Testis (tissue), 5 donors: ENCODE measurements at places on chromosomes 1 and 21.

DNA sequence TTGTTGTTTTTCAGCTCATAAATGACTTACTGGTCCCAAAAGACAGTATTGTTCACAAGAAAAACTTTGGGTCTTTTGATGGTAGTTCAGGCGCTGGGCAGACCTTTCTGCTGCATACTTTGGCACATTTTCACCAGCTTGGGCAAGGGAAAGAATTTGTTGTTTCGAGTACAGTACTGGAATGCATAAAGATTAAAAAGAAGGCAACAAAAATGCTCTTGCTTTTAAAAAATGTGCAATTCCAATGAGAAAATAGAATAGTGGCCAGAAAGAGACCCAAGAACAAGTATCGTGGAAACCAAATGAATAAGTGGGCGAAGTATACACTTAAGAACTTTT, 56.0 kb downstream of the CLIC6 start:
- DNase-seq = no peak

DNA sequence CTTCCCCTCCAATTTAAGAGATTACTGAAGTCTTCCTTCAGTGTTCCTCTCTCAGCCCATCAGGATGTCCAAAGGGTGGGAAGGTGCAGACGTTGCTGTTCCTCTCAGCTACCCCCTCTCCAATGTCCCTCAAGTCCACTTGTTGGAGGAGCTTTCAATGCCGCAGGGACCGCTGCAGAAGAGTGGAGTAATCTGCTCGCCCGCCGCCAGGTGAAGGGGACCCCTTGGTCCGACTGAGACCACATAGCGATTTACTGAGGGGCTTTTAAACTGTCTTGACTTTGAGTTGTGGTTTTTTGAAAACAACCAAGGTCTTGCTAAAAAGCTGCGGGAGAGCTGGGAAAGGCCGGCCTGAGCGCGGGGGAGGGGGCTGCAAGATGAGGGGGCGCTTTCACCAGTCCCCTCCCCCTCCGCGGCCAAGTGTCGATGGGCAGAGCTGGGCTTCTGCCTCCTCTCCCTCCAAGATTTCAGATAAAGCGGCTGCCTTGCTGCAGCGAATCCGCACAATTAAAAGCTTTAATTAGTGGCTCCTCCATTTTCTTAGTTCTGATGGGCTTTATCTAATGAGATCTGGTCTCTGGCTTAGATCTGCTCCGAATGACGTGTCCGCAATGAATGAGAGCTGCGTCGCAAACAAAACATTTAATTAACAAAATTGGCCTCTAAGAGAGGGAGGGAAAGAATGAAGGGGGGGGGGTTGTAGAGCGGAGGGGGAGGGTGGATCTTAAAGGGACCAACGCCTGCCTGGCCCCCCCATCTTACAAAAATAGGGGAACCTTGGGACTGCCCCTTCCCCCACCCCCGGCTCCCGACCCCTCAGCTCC, 5.9 kb downstream of the LMO4 start:
- DNase-seq = peak; percentile 43

- no peak for DNase-seq
Observed at GRCh38 chr1:33029209-33029608, 7.5 kb downstream of the AK2 start.

DNA sequence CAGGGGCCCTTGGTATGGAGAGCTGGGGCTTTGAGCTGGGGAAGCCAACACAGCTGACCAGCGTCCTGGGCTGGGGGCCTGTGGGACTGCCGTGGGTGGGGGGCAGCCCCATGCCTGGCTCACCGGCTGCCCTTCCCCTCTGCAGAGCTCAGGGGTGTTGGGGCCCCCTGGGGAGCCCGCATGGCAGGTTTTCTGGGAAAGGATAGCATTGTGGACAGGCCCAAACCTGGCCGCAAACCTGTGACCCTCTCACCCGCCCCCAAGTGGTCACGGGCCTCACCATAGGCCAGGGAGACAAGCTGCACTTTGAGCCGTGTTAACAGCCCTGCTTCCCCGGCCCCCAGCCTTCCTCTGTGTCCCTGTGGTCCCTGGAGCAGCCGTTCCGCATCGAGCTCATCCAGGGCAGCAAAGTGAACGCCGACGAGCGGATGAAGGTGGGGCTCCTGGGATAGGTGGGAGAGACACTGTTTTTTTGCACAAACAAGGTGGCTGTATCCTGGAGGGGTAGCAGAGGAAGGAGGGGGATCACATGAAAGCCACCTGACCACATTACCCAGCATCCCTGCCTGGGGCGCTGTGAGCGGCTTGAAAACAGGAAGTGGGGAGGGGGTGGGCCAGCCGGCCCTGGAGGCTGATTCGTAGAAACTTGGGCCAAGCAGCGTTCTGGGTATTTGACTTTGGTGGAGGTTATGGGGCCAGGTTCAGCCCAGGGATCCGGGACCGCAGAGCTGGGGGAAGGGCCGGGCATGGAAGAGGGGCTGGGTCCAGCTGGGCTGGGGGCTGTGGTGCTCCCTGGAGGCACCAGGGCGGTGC, 65.9 kb downstream of the PIK3CD start:
- peak; percentile 69 for DNase-seq

DNA sequence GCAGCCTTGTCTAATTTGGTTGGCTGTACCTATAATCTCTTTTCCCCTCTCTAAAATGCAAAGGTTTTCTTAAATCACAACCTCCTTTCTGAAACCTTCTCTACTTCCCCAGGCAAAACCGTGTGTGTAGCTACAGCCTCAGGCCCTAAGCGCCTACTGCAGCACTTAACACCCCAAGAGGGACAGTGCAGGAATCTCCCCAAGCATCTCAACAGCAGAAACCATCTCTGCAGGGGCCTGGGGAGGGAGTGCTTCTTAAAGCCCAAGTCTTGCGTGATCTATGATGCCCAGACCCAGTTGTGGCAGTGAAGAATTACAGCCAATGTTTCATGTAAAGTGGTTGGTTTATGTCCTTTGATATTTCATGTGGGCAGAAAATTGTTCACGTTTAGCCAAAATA, 159.3 kb downstream of the DSCAM start:
- no peak for DNase-seq

DNA sequence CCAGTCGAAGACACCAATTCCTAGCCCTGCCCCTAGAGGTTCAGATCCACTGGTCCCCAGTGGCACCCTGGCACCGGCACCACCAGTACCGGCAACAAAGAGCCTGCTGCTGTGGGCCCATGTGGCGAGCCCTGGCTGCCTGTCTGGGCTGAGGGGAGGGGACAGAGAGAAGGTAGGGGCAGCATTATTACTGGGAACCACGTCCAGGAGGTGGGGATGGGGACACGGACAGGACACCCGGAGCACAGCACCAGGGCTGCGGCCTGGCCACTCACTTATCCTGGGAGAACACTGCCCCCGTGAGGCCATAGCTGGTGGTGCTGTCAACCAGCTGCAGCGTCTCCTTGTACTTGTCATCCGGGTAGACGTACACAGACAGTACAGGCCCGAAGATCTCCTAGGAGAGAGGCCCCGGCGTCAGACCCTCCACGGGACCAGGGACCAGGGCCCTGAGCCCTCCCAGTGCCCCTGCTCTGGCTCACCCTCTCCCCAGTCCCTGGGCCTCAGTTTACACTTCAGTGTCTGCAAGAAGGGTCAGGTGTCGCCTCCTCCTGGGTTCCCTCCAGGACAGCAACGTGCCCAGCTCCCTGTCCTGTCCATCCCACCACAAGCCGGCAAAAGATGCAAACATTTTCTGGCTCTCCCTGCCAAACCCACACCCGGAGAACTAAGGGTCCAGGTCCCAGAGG, 15.8 kb upstream of the TAS1R2 start:
- peak; percentile 94 for DNase-seq

DNA sequence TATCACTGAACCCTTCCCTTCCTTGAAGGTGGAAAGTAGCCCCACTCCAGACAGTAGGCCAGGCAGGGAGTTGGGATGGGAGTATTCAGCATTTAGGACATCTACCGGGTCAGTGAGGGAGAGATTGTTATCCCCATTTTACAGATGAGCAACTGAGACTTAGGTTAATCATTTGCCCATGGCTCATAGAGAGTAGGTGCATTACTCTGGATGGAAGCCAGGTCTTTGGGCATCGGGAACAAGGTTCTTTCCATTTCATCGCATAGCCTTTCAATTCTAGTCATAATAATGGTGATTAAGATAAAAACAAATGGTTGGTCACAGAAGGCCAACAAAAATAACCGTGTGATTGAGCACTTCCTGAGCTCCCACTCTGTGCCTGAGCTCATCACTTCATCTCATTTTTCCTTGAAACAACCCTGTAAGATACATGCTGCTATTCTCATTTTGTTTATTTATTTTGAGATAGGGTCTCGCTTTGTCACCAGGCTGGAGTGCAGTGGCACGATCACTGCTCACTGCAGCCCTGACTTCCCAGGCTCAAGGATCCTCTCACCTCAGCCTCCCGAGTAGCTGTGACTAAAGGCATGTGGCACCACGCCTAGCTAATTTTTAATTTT, 64.8 kb downstream of the NAV1 start:
- DNase-seq = no peak

GRCh38 chr1:160460214-160460642, 59.9 kb downstream of the VANGL2 start:
- no peak for DNase-seq

- DNase-seq = no peak
Observed at GRCh38 chr1:246755419-246755818, 31.2 kb downstream of the SCCPDH start.

DNA sequence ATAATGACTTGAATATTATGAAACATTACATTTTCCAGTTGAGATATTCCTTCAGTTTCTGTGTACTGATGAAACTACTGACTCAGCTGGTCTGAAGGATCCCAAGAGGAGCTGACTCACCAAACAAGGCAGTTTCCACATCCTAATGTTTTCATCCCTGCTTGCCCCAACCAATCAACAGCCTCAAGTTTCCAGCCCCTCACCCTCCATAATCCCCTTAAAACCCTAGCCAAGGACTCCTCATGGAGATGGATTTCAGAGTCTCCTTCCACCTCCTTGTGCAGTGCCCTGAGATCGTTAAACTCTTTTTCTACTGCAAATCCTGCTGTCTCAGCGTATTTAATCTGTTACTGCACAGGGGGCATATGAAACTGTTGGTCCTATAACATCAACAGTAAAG, 83.1 kb upstream of the HAO2 start:
- no peak for DNase-seq

- DNase-seq = no peak
Observed at GRCh38 chr1:71094913-71095312, 14.1 kb upstream of the ZRANB2 start.
